ENCODE measurements at places on chromosomes 11 and 22.
A peak's percentile ranks its signal among the peaks of the same experiment; 100 is the strongest.

DNA sequence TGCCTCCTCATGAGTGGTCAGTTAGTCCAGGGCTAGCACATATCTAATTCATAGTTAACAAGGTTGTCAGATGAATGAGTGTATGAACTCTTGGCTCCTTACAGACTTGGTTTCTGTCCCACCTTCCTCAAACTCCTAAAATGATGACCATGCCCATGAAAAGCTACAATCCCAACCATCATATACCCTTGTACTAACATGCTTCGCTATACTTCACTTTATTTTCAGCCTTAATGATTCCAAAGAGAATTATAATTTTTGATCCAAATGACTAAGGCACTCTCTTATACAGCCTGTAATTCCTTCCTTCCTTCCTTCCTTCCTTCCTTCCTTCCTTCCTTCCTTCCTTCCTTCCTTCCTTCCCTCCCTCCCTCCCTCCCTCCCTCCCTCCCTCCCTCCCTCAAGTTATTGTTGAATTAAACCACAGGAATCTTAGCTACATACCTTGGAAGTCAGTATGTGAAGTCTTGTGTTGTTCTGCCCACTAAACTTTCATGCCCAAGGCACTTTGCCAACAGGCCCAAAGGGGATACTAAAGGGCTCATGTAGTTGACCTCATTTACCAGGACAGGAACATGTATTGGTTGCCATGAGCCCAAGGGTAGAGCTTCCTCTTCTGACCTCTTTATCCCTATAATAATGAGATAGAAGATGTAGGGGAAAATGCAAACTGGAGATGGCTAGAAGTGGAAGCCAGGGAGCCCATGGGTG, 37.4 kb downstream of the CALCA start:
- DNase-seq: no peak

- DNase-seq: no peak
Measured at GRCh38 chr22:21845558-21846453, 21.6 kb downstream of the MAPK1 start.

- peak; percentile 57 for DNase-seq
Measured at GRCh38 chr22:42500161-42500835, 19.3 kb downstream of the RRP7A start.

DNA sequence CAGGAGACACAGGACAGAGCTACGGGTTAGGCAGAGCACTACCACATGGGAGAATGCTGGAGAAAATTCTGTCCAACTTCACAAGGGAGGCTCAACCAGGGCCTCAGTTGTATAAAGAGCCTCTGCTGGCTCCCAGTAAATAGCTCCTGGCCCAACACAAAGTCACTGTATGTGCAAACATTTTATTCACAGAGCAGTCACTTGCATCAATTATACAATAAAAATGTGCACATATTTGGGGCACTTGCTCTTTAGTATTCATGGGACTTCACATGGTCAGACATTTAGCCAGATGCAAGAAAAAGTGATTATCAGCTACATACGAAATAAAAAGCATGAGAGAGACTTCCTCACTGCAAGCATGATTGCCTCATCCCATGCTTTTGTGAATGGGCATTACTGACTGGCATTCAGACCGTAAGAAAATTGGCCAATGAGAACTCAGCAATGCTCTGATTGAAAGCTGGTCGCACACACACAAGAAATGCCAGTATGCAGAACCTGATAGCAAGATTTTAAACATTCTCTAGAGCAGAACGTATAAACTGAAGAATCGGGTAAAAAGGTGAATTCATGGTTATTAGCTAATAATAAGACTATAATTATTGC, 39.4 kb downstream of the BLID start:
- no peak for DNase-seq

DNA sequence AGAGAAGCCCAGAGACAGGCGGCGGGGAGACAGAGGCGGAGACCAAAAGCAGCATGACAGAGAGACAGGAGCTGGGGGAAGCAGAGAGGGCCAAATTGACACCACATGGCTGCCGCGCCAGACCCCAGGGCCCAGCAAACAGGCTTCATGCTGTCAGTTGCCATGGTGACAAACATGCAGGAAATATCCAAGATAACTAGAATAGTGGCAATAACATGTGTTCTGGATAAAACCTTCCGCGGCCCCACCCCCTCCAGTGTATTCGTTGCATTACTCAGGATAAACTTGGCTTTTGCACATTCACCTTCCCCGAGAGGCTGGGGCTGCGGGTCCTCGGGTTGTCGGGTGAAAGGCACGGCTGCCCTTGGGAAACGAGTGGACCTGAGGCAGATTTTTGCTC, 49.9 kb upstream of the CDON start:
- DNase-seq: no peak

DNA sequence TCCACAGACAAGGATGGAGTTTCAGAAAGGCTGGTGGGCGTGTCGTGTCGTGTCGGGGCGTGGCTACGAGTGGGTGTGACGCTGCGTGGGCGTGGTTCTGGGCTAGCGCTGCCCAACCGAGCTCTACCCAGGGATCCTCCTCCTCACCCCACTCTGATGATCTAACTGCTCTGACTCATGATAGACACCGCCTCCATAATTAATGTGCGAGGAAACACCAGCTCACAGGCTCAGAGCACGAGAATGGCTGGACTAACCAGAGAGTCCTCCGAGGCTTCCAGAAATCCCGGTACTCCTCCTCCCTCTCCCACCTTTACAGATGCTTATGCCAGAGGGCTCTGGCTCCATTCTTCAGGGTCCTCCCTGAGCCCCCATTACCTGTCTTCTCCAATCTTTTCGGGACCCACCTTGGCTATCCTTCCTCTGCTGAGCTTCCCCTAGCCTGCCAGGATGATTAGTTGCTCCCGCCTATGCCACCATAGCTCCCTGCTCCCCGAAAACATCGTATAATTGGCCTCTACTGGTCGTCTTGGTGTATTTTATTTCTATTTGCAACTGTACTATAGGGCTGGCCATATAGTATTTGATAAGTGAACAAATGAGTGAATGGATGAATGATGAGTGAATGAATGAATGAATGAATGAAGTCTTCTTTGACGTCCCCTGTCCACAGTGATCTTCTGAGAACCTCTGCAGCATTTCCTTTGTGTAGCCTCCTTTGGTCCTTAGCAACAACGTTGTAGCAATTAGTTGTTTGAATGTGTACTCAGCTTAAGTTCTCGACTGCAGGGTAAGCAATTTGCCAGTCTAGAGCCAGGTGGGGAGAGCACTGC, 21.7 kb downstream of the TMPRSS13 start:
- no peak for DNase-seq

DNA sequence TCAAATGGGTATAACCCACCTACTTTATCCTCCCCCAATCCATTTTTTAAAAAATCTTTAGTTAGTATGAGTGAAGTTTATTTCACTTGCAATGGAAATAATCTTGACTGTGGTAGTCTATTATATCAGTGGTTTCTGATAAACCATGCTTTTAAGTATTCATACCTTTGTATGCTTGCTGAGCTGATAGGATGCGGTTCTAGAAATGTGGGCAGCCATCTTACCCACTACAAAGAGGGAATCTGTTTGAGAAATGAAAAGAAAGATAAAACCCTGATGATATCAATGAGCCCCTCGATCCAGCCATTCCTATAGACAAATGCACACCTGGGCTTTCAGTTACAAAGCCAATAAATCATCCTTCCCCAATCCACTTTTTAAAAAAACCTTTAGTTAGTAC, 13.8 kb upstream of the PVALB start:
- DNase-seq: no peak

DNA sequence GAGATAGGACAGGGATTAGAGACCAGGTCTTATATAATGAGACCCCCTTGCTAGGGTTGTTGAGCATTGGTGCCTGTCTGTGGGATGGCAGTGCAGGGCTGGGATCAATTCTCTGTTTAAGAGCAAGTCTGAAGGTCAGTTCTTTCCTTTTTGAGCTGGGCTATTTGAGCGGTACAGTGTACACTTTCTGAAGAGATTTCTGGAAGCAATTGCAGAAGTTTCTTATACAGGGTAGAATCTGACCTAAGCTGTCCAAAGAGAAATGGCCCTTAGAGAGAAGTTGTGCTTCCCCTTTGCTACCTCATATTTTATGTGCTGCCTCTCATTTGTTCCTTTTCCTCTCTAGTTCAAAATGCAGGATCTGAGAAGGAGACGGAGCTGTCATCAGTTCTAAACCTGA, 35.8 kb downstream of the CSTPP1 start:
- DNase-seq: no peak

DNA sequence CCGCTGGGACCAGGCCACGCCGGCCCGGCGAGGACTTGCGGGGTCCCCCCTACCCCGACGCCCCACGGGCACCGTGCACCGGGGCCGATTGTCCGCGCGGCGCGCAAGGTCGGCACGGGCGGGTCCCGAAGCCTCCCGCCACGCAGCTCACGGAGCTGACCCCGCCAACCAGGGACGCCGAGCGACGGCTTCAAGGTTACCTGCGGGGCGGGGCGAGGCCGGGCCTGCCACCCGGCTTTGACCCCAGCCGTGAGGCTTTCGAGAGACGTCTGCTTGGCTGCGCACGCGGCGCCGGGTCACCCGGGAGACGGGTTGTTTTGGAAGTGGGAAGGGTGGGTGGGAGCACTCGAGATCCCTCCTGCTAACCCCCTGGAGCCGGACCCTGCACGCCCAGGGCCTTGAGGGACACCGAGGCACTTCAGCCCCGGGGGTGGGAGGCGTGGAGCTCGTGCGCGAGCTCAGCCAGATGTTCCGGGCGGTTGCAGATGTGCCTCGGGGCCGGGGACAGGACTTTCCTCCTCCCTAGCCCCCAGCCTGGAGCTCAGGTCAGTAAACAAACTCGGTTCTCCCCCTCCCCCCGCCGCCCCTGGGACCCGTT, 3.2 kb upstream of the WNT11 start:
- no peak for DNase-seq

- no peak for DNase-seq
Measured at GRCh38 chr22:27378311-27378800, 423.2 kb downstream of the MN1 start.

DNA sequence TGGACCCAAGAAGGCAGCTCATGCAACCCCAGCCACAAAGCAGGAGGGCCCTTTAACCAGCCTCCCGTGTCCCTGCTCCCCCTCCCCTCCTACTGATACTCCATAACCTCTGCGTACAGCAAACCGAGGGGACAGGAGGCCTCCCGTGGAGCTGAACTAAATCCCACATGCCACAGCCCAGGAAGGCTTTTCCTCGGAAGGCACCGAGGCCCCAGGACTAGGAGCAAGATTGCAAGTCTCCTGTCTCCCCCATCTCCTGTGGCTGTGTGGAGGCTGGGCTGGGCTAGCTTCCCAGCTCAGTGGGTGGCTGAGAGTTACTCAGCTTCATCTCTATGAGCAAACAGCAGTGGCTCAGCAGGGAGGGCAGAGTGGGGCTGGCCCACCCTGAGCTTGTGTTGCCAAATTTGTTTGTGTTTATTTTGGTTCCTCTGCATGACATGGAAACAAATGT, 62.7 kb upstream of the NECTIN1 start:
- DNase-seq: no peak

GRCh38 chr11:12741671-12742216, 67.5 kb downstream of the TEAD1 start:
- DNase-seq: no peak

DNA sequence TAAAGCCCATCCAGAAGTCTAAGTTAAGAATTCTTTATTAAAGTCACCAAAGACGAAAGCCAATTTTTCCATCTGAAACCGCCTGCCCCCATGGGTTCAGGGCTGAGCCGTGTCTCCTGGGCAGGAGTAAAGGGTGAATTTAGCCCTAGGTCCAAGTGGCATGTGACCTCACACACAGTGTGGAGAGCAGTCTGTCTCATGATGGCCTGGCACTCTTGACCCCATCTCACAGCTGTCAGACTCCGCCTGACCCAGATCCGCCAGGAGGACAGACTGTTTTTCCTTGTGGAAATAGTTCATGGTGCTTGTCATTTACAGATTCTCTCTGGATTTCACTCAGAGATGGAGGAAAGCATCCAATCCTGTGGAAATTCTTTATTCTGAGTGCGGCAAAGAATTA, 109.7 kb downstream of the GALNT18 start:
- DNase-seq: no peak

GRCh38 chr11:114075344-114075610, 15.8 kb downstream of the ZBTB16 start:
- no peak for DNase-seq

DNA sequence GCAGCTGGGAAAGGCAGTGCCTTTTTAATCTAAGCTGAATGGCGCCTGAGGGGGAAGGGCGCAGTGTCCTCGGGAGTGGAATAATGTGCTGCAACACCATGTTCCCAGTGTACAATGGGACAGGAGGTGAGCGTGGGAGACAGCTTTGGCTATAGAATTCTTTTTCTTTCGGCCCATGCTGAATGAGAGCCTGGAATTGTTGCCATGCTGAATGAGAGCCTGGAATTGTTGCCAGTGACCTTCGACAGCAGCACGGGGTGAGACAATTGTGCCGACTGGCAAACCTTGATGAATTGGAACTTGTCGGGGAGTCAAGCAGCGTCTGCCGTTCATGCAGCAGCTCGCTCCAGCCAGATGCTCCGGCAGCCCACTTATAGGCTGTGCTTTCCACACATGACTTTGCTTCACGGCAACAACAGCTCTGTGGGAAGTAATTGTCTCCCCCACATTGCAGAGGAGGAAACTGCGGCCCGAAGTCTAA, 141.4 kb upstream of the E2F8 start:
- DNase-seq: no peak

DNA sequence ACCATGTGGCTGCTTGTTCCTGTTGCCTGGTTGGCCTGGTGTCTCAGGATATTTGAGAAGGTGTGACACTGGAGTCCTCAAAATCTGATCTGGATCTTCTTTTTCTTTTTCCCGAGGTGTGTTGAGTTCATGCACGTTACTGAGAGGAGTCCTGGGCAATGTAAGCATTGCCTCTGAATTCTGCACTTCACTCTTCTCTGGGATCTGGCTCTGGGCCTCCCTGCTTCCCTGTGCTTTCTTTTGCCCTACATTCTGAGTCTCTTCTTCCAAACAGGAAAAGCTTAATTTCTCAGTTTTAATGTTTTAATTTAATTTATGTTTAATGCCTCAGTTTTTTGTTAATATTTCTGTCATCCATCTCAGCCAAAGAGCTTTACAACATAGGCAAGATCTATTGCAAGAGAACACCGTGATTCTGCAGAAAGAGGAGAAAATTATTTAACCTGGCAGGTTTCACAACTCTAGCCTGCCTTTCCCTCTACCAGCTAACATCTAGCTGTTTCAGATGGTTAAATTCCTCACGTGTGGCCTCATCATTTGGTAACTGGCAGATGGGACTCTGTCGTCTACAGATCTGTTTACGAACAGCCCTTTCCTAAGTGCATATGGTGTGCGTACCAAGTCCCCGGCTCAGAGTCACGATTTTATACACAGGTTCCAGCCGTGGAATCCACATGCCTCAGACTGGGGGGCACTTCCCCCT, 24.7 kb downstream of the LDLRAD3 start:
- DNase-seq: no peak

Data from stimulated activated CD4-positive, alpha-beta T cell treated with anti-CD3 and anti-CD28 coated beads, Interleukin-1b, Interleukin-23, amount 100 ng/mL, for 1 hour (primary cell).